ENCODE measurements at places on chromosomes 2 and 18.

DNA sequence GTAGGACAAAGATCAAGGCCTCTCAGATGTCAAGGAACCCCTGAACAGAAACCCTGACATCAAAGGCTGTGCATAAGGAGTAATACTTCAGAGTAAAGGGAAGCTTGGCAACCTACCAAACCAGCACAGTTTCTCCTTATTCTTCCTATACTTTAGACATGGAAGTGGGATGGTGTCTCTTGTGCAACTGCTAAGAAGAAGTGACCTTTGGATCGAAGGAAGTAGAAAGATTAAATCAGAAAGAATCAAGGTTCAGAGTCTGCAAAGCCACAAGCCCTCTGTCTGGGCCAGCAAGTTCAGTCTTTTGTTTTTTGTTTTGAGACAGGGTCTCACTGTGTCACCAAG, 66.2 kb upstream of the SLC39A10 start:
- DNase-seq: no peak

GRCh38 chr2:56086336-56086735, 97.5 kb upstream of the CCDC85A start:
- no peak for DNase-seq

DNA sequence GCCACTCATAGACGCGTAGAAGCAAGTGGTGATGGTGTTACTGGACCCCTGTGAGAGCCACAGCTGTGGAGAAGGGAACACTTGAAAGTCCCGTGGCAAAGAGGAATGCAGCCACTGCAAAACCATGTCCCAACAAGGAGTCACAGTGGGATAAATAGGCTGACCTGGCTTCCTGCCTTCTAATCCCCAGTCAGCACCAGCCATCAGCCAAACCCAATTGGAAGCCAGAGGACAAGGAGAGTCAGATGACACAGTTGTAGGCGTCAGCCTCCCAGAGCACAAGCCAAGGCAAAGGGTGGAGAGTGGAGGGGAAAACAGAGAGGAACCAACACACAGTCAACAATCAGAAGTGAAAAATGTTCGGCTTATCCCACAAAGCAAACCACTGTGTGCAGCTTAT, 5.5 kb upstream of the CYBRD1 start:
- no peak for DNase-seq

- DNase-seq: no peak
Observed at GRCh38 chr18:693466-694187, 18.8 kb downstream of the ENOSF1 start.

DNA sequence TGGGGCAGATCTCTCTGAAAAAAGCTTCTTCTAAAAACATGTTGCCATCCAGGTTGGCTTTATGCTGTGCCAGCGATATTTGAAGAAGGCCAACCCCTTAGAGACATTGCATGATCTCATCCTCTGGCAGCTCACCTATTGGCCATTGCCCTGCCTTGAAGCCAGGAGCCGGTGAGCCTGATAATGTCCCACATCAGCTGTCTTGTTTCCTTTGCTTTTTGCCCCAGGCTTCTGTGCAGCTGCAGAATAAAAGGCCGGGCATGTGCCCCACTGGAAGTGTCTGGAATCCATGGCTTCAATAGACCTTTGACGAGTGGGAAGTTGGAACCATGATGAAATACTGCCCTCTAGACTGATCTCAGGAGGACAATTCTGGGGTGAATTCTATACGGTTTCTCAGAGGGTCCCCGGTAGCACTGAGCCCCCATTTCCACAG, 523.5 kb upstream of the ZEB2 start:
- no peak for DNase-seq

- DNase-seq: no peak
Observed at GRCh38 chr18:33673689-33674088, 95.7 kb downstream of the ASXL3 start.

DNA sequence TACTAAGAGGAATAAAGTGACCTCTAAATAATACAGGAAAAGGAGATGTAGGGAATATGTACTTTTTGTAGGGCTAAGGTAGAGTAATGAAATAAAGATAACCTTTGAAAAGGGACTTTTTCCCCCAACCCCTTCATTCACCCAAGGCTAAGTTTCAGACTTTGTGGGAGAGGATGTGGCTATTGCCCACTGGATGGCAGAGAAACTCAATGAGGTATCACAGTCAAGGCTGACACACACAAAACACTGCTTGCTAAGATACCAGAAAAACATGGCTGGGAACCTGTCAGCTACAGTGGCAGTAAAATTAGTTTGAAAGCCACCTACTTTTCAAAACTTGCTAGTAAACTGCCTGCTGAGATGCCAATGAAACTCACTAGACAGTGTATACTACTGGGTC, 158.8 kb upstream of the WDSUB1 start:
- DNase-seq: no peak

GRCh38 chr2:156437931-156438410, 1.8 kb downstream of the GPD2 start:
- no peak for DNase-seq

- DNase-seq: no peak
Observed at GRCh38 chr18:49682173-49682802, 120.4 kb downstream of the LIPG start.

- DNase-seq: no peak
Observed at GRCh38 chr2:53569957-53570727, 197.5 kb upstream of the CHAC2 start.

GRCh38 chr2:142291969-142292368, 161.2 kb upstream of the LRP1B start:
- DNase-seq: no peak

DNA sequence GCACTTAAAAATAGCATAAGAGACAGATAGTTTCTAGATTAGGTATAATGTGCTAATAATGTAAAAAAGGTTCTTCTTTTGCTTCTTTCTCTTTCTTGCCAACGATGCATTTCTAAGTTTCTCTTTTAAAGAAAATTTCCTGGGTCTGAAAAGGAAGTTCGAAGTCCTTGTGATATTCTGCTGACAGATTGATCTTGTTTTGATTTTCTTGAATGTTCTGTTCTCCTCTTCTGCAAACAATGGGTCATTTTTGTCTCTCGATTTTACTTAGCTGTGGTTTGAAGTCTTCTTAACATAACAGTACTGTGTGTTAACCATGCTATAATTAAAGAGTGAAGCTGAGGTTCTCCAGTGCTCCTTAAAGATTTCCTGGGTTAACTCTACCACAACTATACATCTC, 61.1 kb upstream of the ACYP2 start:
- no peak for DNase-seq

DNA sequence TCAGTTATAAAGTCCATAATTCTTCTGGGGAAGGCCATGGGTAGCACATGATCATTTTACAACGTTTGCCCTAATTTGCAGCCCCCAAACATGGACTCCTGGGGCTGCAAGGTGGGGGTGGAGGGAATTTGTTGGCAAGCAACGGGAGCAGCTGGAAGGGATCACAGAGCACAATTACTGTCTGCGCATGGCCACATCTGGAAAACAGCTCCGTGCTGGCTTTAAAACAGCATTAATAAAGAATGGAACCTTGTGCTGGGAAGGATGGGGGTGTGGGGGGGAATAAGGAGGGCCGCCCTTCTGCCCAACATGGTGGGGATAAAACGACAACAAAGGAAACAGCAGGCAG, 60.9 kb upstream of the SLC14A2 start:
- no peak for DNase-seq

- no peak for DNase-seq
Observed at GRCh38 chr2:207876842-207877535, 107.3 kb upstream of the FZD5 start.

DNA sequence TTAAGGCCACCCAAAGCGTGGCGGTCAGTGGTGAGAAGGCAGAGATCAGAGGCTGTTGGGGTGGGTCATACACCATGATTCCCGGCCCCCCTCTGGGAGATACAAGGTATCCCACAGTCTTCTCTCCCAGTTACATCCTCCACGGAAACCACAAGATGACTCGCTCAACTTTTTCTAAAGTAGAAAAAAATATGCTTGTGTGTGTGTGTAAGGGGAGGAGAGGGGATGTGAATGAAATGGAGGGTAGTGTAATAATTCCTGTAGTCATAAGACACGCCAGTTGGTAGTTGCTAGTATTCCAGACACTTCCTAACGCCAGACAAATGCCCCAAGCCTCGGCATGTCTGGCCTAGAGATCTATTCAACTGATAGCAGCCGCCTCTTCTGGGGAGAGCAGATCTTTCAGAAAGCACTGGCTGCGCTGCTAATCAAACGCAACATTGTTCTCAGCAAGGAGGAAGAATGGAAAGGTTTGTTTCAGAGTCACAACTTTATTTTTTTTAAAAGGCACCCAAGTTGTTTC, 143.5 kb downstream of the TGIF1 start:
- DNase-seq: no peak

- no peak for DNase-seq
Observed at GRCh38 chr2:241161646-241162281, 11.5 kb downstream of the PPP1R7 start.

GRCh38 chr2:20623741-20624155, 27.1 kb downstream of the HS1BP3 start:
- DNase-seq: no peak

Data from stimulated activated CD4-positive, alpha-beta T cell treated with anti-CD3 and anti-CD28 coated beads, TNF-alpha, amount 100 ng/mL, for 24 hours (primary cell).